Sigmoid colon (tissue), 7 donors: ENCODE measurements at places on chromosomes 13 and 19. TPM values are rescaled to one million over a fixed set of nuclear protein-coding genes. Genes with fewer than 3 reads are reported as not detected.

Gene SHISA2
- total RNA-seq = not detected

GRCh38 chr13:66214467-66214866 lies 1015.7 kb downstream of the PCDH9 start:
- no peak for DNase-seq

DNA sequence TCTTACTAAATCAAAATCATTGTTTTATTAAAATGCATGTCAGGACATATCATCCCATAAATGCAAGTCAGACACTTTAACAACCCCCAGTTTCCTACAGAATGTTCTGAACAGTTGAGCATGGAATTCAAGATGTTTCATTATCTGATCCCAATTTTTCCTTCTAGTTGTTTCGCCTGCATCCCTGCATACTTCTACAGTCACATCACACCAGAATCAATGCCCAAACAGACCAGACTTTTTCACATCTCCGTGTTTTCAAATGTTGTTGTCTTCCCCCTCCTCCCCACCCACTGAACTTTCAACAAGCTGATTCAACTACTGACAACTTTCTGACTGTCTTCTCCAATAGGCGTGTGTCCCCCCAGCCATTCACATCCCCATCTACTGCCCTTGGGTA lies 48.6 kb downstream of the LHFPL6 start:
- no peak for DNase-seq

- peak; percentile 89 for DNase-seq
These were observed 73.4 kb downstream of the RYR1 start for GRCh38 chr19:38506723-38507550.

DNA sequence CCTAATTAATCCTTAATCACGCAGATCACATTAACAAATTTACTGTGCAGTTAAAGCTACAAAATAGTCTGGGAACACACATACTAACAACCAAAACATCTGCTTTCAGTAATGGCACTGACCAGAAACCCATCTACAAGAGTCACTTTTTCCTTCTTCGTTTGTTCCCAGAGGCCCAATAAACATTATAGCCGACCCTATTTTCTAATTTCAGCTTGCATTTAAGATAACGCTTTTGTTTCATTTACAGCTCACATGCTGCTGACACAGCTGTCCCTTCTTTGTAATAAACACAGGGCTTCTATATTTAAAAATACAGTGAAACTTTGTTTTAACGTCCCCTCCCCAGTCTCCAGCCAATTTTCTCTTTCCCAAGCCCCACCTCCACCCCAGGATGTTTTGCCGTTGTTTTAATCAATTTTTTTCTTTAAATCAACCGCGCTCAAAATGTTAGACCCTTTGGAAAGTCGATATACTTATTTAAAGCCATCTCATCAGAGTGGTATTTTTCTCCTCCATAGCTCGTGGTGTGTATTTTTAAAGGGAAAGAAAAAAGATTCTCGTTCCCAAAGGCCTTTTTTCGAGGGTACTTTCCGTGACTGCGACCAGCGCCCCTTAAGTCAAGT lies 1.7 kb upstream of the WBP4 start:
- DNase-seq = no peak

Gene ATP4B
- total RNA-seq = not detected

- DNase-seq = no peak
These were observed 4.4 kb upstream of the REXO1 start for GRCh38 chr19:1852581-1853128.

DNA sequence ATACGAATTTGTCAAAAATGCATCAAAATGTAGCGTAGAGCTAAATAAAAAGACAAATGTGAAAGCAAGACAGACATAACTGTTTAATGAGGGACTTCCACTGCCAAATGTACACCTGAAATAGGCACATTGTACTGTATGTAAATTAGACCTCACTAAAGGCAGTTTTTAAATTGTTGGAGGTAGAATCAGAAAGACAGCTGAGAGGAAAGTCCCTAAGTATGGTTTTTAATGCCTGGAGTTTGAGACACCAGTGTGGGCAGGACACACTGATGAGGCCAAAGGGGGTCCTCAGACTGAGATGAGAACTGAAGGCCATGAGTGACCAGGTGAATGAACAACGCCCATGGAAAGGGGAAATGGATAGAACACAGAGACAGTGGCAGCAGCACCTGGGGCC lies 22.9 kb downstream of the MED26 start:
- DNase-seq = no peak

DNA sequence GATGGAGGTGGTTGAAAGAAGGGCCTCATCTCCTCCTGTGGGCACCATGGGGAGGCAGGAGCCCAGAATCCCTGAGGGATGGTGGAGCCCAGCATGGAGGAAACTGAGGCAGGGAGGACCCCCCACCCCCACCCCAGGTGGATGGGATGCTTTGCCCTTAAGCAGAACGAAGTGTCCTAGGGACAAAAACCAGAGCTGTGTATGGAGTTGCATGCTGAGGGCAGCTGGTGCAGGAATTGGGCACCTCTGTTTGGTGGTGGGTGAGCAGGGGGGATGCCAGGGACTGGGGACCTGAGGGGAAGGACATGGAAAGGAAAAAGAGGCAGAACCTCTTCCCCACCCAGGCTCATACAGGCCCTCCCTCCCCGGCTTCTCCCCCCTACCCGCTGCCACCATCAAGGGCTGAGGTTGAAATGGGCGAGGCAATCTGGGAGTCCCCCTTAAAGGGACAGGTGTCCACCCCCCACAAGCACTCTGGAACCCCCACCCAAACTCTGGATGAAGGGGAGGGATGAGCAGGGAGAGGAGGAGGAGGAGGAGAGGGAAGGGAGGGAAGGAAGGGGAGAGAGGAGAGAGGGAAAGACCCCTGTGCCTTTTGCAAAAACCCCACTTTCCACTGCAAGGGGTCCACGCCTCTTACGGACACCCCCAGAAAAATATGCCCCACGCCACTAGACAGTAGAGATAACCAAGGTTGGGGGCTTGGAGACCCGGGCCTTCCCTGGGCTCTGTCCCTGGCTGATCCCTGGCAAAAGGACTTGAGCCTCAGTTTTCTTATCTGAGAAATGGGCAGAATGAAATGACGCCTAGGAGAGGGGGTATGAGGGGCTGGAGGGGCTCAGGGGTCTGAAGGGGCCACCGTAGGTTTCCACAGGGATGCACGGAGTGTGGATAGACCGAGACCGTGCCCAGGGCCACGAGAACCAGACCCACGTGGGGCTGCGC lies 5.9 kb downstream of the ONECUT3 start:
- DNase-seq = no peak

DNA sequence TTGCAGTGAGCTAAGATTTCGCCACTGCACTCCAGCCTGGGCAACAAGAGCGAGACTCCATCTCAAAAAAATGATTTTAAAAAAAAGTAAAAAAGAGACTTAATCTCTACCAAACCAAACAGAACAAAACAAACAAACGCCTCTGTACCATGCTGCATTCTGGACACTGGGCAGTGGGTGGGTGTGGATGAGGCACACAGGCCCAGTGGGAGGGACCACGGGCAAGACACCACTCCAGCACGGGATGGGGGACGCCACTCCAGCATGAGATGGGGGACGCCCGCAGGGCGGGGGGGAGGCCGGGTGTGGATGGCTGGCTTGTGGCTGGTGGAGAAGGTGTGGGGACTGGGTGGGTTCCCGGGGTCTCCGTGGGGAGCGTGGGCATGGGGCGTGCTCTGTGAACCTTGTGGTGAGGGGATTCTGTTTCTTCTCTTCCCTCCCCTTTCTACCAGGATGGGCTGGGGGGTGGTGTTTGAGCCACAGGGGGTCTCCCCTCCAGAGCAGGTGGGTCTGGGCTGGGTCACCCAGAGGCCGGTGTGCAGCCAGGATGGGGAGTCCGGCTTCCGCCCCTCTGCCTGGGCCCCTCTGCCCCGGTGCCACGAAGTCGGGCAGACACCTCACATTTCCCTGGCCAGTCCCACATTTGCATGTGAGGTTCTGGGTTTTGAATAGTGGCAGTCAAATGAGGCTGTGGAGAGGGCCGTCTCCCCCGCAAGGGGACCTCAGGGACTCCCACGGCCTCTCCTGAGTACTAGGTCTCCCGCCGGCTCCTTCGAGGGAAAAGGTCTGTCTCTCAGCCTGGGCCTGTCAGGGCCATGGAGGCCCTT lies 23.9 kb upstream of the MATK start:
- no peak for DNase-seq

GRCh38 chr19:38655148-38655824 lies 7.8 kb downstream of the ACTN4 start:
- no peak for DNase-seq
